NCI-H526 (cell line): ENCODE measurements at places on chromosomes 4 and X.

- DNase-seq: no peak
These were observed 1021.2 kb downstream of the PCDH7 start for GRCh38 chr4:31741326-31741725.

- no peak for DNase-seq
These were observed 259.4 kb upstream of the DIAPH2 start for GRCh38 chrX:96425200-96425599.

DNA sequence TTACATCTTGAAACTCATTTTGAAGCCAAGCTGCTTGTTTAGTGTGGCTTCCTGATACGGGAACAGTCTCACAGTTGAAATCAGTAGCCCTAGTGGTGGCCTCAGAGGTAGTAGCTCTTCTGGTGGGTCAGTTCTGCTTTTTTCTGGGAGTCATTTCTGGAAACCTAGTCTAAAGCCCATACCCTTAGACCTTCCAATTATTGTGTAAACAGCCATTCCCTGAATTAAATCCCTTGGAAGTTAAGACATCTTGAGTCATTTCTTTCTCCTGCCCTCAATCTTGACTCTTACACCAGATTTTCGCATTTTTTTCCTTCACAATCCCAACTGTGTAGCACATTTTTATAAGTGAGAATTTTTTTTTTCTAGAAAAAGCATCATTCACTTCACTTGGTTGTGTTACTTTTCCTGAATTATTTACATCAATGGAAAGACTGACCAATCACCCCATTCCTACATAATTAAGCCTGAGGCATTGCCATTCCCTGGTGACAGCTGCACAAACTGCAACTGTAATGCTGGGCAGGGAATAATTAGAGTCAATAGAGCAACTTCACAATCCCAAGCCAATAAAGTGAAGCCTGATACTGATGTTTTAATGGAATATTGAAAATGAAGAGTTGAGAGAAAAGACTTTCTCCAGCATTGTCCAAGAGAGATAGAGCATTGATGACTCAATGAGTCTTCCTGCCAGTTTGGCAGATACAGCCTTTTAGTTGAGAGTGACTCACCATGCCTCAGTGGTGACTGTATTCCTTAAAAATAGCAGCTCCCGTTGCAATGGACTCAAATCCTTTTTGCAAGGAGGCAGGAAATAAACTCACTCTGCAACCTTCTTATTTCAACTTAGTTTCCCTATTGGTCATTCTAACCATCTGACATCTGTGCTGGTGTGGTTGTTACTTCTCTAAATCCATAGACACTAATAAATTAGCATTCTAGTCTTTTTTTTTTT is 13.0 kb upstream of the SEPSECS start:
- DNase-seq: no peak

GRCh38 chr4:15238720-15239119 is 189.1 kb upstream of the C1QTNF7 start:
- peak; percentile 21 for DNase-seq

DNA sequence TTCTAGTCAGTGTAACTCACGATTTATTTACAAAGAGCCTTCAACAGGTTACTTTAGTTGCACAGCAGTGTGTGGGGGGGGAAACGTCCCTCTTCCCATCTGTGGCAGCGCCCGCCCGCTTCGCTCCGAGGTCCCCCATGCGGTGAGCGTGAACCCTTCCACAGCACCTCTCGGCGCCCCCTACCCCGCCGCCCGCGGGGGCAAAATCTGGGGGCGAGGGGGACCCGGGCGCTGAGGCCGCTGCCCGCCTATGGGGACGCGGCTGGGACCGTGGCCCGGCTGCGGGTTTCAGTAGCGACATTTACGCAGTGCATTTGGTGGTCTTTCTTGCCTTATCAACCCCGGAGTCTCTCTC is 6.4 kb downstream of the NKX6-1 start:
- no peak for DNase-seq

DNA sequence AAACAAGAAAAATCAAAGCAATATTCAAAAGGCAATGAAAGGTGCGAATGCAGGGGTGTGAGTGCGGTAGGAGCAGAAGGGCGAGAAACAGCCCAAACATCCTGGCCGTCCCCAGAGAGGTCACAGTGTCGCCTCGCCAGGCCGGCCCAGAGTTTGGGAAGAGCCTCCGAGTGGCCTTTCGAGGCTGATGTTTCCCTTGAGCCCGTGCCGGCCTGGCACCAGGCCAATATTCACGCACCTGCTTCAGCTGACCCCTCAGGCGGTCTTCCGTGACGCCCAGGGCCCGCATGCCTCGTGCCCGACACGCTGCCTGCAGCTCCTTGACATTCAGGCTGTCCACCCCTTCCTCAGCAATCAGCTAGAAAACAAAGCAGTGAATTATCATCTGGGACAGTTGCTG is 30.6 kb downstream of the LETM1 start:
- DNase-seq: no peak

GRCh38 chrX:129700536-129700935 is 38.2 kb upstream of the XPNPEP2 start:
- DNase-seq: no peak
